ENCODE measurements at places on chromosomes 1 and 21.

GRCh38 chr21:41764558-41765419 lies 2.1 kb downstream of the RIPK4 start:
- no peak for DNase-seq

GRCh38 chr21:43894206-43894577 lies 29.2 kb downstream of the AGPAT3 start:
- DNase-seq, result no peak

GRCh38 chr21:8998946-8999681 lies 1522.3 kb upstream of the TPTE start:
- no peak for DNase-seq

GRCh38 chr1:30694280-30695175 lies 28.9 kb downstream of the MATN1 start:
- no peak for DNase-seq

DNA sequence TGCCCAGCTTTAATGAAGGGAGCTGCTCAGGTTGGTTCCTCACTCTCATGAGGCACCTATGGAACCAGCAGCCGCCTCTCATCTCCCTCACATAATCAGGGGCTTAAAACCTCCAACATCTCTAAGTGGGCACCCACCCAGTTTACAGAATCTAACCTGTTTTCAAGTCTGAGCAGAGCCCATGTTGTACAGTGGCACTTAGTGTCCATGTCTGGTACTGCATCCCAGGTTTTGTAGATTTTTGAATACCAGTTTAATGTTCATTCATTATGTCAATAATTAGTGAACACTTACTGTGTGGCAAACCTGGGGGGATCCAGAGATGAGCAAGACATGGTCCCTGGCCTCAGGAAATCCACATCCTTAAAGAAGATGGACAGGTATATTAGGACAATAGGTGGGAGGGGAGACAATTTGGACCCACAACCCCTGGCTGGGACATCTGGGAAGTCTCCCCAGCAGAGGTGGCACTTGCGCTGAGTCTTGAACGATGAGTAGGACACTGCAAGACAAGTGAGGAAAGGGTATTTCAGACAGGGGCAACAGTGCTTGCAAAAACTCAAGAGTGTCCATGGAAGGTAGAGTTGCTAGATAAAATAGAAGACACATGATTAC lies 83.3 kb downstream of the LACTBL1 start:
- DNase-seq, result no peak

- DNase-seq, result peak; percentile 12
Measured at GRCh38 chr1:201792534-201793305, 36.2 kb upstream of the IPO9 start.

DNA sequence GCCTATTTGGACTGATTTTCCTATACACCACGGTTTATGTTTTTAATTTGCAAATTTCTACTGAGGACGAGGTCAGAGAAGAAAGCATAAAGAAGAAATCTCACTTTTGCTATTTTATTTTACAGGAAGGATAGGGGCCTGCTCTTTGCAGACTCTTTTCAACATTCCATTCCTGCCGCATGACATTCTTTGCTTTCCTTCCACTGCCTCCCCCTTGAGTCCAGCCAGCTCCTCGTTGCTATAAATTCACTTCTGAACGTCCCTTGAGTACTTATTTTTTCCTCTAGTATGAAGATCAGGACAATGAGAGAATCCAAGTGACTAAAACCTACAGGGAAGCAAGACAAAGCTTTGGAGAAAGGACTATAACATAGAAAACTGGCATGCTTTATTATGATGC lies 53.4 kb upstream of the PTGFR start:
- DNase-seq, result no peak

DNA sequence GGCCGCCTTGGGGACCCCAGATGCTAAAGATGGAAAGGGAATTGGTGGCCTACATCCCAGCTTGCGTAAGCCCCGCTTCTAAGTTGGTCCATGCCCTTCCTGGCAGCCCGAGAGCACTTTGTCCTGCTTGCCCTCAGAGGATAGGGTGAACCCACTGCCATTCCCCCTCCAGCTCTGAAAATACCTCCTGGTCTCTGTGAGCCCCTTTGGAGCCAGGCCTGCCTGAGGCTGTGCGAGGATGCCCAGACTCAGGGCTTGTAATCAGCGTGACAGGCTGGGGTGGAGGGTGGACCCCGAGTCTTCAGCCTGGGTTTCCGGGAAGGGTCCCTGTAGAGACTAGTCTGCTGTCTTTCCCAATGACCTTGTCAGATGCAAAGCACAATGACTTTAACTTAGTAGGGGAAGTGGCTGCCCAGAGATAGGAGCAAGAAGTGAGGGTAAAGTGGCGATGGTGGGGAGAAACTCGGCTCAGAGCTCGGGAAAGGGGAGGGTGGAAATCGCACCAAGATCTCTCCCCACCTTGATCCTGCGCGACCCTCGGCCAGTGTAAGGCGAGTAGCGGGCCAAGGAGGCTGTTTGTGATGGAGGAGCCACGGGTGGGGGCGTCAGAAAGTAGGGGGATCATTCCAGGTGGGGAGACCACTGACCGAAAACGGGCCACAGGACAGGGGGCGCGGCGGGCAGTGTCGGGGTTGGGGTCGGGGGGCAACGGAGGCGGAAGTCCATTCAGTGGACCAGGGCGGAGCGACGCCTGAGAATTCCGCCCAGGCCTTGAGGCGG lies 2.7 kb upstream of the HES3 start:
- DNase-seq, result no peak

DNA sequence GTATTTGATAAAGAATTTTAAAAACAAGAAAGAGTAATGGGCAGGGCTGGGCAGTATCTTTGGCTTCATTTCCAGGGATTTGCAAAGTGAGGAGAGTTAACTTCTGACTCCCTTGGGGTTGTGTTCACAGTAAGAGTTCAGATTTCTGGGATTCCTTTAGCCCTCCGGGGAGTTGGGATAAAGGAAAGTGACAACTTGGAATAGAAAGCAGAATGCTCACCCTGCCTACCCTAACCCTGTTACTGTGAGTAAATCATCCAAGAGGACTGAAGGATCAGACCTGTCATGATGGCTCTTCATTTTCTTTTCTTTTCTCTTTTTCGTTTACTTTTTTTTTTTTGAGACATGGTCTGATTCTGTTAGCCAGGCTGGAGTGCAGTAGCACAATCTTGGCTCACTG lies 76.1 kb downstream of the CACHD1 start:
- no peak for DNase-seq

DNA sequence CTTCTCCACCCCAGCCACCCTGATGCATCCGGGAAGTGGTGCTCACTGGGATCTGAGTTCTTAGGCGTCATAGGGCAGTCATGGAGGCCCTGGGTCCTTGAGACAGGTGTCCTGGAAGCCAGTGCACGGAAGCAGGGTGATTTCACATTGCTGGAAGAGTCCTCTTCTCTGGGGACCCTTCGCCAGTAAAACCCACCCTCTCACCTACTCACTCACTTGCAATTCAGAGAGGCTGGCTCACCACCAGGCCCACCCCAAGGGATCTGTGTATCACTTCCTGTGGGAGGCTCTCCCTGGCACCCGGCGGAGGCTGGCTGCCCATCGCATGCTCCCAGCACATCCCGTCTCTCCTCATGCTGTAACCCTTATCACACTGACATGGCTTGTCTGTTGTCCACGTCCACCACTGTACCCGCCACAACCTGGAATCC lies 40.2 kb upstream of the EPS8L3 start:
- DNase-seq, result no peak

- no peak for DNase-seq
Measured at GRCh38 chr21:42281181-42281680, 34.0 kb downstream of the TFF3 start.

DNA sequence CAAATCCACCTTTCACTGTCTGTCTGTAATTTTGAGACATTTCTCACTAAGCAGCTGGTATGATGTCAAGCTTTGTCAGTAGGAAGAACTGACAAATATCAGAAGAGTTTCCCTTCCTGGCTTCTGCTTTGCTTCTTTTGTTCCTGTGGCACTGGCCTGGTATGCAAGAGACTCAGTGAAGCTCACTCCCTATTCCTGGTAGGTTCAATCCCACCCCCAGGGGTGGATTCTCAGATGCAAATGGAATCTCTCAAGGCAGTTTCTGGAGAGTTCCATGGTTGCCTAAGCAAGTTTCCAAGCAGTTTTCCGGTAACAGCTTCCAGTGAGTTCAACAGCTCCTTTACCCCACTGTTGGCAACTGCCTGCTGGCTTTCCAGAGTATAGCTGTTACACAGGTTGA lies 683.4 kb downstream of the PTPRC start:
- DNase-seq, result no peak

- DNase-seq, result no peak
Measured at GRCh38 chr1:77322061-77322900, 40.5 kb downstream of the AK5 start.

DNA sequence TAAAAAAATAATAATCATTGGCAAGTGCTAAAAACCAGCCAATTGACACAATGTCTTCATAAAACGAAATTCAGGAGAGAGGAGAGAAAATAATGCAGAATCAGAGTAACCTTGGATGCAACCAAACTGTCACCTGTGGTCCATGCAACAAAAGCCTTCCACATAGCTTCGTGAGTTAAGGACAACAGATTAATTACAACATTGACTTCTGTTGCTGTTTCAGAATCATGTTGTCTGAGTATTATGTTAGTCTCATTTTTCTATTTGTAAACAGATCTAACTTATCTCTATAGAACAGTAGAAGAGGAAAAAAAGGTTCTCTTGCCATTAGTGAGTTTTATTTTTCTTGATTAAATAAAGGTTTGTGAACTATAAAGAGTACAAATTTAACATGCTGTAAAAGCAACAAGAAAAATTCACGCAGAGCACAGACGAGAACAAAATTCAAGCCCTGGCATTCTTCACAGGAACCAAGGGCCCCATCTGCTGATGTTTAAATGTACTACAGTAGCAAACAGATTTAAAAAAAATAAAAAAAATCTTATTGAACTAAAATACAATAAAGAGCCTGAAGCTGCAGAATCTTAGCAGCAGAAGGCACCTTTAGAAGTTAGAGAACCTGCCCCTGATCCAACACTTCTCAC lies 381.1 kb upstream of the PKN2 start:
- no peak for DNase-seq

DNA sequence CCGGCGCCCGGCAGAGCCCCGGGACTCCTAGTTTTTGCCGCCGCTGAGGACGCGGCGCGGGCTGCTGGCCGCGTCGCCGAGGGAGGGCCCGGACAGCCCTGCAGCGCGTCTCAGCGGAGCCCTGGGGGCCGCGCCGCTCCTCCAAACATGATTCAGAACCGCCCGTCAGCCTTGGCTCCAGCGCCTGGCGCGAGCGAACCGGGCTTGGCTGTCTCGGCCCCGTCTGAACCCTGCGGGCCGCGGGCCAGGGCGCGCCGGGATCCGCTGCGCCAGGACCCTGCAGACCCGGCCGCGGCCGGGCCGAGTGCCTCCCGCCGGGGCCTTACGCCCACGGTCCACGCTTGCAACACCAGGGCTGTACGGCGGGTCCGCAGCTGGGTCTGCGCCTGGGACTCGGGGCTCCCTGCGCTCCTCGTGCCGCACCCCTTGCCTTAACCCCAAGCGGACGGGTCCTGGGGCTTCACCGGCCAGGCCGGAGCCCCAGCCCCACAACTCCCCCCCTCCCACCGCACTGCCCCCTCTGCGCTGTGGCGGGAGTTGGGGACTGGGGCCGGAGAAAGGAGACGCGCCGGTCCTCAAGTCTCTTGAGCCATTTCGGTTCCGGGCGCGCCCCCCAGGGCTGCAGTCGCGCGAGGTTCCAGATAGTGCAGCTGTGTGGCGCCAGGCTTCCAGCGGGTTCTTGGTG lies 48.4 kb upstream of the CD34 start:
- no peak for DNase-seq

DNA sequence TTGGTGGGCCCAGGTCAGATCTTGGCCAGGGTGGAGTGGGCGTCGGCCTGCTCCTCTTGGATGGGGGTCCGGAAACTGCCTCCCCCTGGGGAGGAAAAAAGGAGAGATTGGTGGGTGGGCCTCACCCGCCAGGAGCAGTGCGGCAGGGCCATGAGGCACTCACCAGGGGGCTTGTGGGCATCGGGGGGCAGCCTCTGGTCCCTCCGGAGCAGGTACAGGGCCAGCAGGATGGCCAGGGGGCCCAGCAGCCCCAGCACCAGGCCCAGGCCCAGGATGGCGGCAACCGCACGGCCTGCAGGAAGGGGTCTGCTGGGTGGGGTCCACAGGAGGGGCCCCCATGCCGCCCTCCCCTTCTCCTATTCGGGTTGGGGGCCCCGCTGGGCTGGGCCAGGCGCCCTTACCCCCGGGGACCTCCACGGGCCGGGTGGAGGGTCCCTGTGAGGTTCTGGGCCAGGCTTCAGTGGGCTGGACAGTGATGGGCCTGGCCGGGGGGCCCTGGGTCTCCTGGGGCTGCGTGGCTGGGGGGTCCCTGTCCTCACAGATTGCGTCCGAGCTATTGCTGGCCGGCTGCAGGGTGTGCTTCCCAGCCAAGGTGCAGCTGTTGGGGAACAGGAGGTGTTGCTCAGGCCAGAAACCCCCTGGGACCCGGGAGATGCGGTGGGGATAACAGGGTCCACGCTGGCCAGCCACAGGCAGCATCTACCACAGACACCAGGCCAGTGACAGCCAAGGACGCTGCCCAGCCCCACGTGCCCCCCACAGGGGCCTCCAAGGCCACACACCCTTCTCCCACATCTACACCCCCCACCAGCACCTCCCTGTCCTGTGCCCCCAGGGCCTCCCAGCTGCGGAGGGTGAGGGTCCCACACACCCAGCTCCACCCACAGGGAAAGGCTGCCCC lies 2.2 kb downstream of the TNFRSF4 start:
- no peak for DNase-seq

- DNase-seq, result no peak
Measured at GRCh38 chr1:91160363-91161075, 138.7 kb upstream of the ZNF644 start.

GRCh38 chr1:217888328-217888727 lies 257.2 kb downstream of the SPATA17 start:
- DNase-seq, result no peak

- no peak for DNase-seq
Measured at GRCh38 chr1:150683914-150684313, 13.0 kb downstream of the GOLPH3L start.

- no peak for DNase-seq
Measured at GRCh38 chr1:203511513-203511912, 17.6 kb downstream of the OPTC start.

DNA sequence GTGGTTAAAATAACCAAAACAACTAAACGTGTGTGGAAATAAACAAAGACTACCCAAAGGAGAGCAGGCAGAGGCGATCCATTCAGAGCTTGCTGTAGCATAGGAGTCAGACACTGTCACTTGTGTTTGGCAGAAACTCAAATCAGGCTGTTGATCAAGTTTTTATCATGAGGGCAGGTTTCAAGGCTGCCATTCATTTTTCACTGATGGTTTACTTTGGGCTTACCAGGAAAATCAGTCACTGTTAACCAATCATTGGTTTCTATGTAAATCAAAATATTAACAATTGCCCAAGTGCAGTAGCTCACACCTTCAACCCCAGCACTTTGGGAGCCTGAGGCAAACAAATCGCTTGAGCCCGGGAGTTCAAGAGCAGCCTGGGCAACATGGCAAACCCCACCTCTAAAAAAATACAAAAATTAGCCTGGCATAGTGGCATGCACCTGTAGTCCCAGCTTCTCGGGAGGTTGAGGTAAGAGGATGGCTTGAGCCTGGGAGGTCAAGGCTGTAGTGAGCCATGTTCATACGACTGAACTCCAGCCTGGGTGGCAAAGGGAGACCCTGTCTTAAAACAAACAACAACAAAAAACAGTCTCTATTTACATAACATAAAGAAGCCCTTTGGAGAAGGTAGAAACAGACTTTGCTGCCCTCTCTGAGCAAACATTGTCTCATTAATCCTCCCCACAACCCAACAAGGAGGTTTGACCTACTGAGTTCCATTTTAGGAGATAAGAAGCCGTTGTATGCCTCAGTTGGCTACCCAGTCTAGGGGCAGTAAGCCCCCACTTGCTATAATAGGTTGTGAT lies 21.1 kb upstream of the ETS2 start:
- DNase-seq, result no peak

GRCh38 chr1:109643385-109644230 lies 12.3 kb upstream of the GSTM4 start:
- DNase-seq, result peak; percentile 69
